ENCODE measurements at places on chromosomes 1 and 21.

GRCh38 chr1:19179597-19180264 lies 30.3 kb downstream of the UBR4 start:
- no peak for DNase-seq

DNA sequence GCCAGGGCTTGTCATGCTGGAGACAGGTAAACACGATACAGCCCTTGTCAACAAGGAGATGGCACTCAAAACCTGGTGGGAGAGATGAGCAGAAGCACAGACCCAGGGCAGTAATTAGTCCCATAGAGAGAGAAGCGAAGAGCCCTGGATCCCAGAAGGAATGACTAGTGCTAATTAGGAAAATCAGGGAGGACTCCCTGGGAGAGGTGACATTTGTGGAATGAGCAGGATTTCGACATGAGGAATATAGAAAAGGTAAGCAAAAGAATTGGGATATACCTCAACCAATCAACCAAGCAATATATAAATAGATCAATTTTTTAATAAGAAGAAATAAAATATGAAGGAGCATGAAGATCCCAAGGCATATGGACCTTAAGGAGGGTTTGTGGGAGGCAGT lies 98.5 kb upstream of the GJB5 start:
- DNase-seq: no peak

DNA sequence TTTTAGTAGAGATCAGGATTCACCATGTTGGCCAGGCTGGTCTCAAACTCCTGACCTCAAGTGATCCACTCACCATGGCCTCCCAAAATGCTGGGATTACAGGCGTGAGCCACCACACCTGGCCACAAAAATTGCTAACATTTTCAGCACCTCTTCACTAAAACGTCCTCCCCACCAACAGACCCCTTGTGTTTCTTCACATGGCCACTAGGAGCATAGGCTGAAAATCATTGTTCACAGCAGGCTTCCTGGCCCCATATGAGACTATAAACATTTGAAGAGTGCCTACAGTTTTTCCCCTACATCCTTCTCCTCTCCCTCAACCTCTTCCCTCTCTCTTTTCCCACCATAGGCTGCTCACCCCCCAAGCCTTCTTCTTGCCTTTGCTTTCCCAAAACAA lies 28.0 kb upstream of the SFPQ start:
- no peak for DNase-seq

DNA sequence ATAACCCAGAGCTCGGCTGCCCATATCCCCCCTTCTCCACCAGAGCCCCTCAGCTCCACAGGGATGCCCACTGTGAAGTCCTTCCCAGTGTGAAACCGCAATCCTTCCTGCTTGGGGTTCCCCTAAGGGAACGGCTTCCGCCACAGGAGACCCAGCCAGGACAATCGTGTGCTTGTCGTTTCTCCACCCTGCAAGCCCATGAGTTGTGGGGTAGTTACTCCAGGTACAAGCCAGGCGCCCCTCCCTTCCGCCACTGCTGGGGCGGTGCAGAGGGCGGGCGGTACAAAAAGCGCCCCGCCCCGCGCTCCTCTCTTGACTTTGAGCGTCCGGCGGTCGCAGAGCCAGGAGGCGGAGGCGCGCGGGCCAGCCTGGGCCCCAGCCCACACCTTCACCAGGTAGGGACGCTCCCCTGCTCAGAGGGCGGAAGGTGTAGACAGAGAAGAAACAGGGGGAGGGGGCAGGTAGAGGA lies at the start of gene TINAGL1:
Gene TINAGL1, plus strand, starts transcription at position 315 of the 469 bp plus-strand sequence. CDS start 634 bp downstream, outside the sequence.
- no peak for DNase-seq

DNA sequence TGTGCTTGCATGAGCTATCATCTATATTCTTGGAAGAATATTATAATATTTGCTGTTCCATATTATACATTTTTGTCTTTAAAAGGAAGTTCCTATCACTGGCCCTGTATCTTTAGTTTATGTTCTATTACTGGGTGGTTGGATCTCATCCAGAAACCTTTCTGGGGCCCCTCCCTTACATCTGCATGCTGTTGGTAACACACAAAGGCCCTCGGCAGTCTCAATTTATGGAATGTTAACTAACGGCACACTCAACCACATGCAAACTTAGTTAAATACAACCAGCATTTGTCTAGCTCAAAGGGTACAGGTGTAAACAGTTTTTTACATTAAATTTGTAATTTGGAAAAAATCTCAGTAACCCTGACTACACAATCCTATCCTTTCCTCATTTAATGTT lies 9.7 kb upstream of the HYI start:
- no peak for DNase-seq

DNA sequence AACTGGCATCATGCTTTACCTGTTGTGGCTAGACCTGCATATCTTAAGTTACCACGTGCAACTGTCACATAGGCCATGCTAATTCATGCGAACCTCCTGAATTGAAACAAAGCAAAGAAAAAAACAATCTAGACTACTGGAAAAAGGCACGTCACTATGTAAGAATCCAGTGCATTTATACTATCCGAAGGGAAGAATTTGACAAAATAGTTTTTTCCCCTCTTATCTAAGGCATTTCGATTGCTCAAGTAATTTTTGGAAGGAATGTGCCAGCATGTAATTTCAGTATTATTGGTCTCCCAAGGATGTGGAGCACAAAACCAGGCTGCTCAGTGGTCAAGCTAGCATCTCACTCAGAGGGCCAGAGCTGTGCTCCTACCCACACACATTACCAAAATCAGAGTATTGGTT lies 31.5 kb upstream of the C1orf198 start:
- DNase-seq: no peak

GRCh38 chr21:42614396-42614795 lies 39.0 kb upstream of the PDE9A start:
- no peak for DNase-seq

- DNase-seq: no peak
Measured at GRCh38 chr21:38376693-38377092, 119.9 kb downstream of the KCNJ15 start.

GRCh38 chr1:44108241-44108640 lies 10.4 kb upstream of the KLF17 start:
- DNase-seq: no peak

DNA sequence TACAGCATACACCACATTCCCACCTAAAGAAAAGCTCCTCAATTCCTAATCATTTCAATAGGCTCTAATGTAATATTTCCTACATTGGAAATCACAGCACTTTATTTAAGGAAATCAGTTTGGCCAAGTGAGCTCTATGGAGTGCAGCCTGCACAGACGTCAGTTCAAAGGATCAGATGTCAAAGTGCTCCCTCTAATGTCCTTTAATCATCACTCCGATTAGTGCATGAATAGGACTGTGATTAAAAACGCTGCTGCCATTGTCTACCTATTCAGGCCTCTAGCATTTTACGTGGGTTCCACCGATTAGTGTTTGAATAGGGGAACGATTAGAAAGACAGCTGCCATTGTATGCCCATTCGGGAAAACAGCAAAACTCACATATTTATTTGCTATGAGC lies 50.2 kb downstream of the DPYD start:
- no peak for DNase-seq

DNA sequence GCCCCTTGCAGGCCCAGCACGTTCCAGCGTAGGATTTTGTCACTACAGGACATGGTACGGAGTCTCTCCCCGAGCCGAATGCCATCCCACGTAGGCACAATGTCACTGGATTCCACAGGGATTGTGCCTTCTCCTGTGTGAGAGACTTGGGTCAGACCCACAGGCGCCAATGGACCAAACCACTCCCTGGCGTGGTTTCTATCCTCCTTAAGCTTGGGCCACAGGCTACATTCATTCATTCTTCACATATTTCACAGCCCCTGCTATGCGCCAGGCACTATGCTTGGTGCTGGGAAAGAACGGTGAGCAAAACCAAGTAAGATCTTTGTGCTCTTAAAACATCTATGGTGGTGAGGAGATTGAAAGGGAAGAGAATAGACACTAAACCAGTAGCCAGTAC lies 18.7 kb downstream of the CHRNB2 start:
- no peak for DNase-seq

DNA sequence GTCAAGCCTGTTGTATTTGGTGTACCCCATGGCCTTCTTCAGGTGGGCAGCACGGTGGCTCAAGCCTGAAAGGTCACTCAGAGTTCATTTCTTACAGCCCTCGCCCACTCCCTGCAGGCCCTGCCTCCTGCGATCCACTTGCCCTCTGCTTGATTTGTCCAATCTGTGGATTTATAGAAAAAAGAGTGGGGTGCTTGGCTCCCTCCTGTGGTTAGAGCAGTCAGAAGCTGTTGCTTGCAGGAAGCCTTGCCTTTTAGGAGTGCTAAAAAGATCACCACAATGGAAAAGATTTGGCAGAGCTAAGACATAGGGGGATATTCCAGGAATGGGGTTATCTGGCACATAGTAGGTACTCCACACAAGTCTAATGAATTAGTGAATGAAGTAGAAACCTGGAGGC lies 108.0 kb upstream of the TRABD2B start:
- no peak for DNase-seq

GRCh38 chr1:10704368-10704882 lies 92.0 kb downstream of the CASZ1 start:
- no peak for DNase-seq

- DNase-seq: no peak
Measured at GRCh38 chr1:21340230-21340945, 50.1 kb upstream of the ECE1 start.

- DNase-seq: no peak
Measured at GRCh38 chr21:43741423-43742096, 22.6 kb downstream of the PDXK start.

- DNase-seq: no peak
Measured at GRCh38 chr21:40052276-40052675, 185.0 kb downstream of the PCP4 start.

- DNase-seq: peak; percentile 21
Measured at GRCh38 chr1:27658951-27659496, 13.0 kb downstream of the IFI6 start.

DNA sequence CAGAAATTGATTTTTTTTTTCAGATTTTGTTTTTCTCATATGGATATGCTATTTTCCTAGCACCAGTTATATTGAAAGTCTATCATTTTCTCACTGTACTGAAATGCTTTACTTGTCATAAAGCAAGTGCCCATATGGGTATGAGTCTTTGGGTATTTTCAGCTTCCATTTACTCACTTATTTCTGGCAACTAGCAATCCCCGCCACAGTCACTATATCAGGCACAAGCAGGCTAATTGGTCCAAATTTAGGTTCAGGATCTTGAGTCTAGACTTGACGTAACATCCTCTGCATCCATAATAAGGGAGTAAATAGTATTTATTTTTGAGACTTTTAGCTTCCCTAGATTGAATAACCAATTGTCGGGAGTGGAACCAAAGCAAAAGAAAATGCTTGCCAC lies 2.1 kb downstream of the OR10X1 start:
- no peak for DNase-seq

- peak; percentile 87 for DNase-seq
Measured at GRCh38 chr21:45596704-45597318, 46.7 kb upstream of the PCBP3 start.

GRCh38 chr1:85274969-85275453 lies 1.4 kb downstream of the BCL10 start:
- DNase-seq: no peak

- DNase-seq: no peak
Measured at GRCh38 chr1:55867304-55867843, 652.2 kb upstream of the USP24 start.

GRCh38 chr1:14915356-14916054 lies 238.0 kb upstream of the TMEM51 start:
- peak; percentile 27 for DNase-seq

DNA sequence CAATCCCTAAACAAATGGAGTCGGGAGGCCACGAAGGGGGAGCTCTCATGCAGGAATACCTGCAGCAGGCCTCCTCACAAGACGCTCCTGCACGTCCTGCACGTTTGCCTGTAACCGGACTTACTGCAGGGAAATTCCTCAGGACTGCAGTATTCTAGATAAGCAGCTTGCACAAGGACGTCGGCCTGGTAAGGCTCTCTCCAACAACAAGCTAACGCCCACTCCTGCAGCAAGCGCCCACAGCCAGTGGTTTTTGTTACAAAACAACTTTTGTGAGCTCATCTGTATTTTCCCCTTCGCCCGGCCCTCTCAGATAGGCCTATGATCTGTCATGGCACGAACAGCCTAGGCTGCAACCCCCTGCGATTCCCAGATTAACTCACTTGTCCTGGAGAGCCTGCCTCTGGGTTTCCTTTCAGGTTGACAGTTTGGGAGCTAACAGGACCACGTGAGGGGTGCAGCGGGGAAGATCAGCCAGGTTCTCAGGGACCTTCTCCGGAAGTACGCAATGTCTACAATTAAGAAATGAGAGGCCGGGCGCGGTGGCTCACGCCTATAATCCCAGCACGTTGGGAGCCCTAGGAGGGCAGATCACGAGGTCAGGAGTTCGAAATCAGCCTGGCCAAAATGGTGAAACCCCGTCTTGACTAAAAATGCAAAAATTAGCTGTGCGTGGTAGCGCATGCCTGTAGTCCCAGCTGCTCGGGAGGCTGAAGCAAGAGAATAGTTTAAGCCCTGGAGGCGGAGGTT lies 921 bp upstream of the MIB2 start:
- DNase-seq: peak; percentile 44

Data from stimulated activated CD4-positive, alpha-beta T cell treated with anti-CD3 and anti-CD28 coated beads, Interleukin-4, amount 100 ng/mL, for 4 hours (primary cell).